ENCODE measurements at places on chromosomes 11 and 22.

- no peak for DNase-seq
Measured at GRCh38 chr11:2289350-2289749, 12.4 kb downstream of the C11orf21 start.

DNA sequence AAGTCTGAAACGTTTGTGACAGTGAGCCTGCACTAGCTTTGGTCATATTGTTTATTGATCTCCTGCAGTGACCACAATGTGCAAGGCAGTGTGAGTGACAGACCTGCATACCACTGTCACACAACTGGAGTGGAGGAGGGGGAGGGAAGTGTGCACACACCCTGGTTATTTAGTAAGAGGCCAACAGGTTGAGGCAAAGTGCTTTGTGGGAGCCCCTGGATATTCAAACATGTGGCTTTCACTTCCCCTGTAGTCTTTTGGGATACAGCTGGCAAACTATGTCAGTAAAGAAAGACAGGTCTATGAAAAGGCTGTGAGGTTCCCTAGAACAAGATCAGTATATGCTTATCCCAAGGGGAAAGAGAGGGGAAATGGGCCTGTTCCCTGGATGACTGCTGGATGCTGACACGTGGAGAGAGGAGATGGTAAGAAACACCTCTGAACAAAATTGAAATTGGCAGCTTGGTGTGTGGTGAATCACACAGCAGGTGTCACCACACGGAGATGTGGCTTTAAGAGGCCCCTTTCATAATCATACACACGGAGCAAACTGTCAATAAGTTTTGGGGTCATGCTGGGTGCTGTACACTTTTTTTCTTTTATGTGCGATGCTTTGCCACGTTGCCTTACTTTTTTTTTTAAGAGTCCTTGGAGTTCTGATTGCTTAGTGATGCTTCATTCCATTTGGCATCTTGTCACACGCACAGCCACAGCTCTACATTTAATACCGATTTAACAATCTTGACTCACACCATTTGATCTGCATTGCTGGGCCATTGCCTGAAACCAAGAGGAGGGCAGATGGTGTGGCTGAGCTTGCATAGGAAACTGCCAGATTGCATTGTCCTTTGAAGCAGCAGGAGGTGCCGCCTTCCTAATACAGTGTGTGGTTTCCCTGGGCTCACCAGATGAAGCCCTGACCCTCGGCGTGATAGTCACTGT is 11.3 kb downstream of the OSBP2 start:
- no peak for DNase-seq

DNA sequence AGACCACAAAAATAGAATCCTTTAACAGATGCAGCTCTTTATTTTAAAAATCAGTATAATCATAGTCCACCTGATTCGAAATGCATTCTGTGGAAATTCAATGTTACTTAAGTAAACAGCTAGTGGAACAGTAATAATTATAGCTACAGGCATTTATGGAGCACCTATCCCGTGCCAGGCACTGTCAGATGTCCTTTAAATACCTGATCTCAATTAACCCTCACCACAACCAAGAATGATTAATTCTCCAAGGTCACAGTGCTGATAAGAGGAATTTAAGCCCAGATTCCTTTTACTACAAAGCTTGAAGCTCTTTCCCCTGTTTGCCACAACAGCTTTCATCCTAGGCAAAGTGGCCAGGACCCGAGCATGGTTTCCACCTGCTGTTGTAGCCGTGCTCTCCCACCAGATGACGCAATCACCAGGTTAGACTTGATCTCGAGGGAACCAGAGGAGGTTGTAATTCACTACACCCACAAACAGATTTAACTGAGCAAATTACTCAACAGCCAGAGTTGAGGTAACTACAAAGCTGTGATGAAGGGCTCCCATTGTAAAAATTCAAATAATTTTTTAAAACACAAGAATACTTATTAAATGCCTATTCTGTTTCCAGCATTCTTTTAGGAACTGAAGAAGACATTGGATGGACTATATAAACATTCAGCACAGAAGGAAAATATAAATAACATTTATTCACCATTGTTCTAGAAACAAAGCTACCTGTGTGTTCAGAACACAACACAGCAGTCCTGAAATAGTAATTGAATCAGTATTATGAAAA is 10.3 kb downstream of the PRDM10 start:
- DNase-seq = peak; percentile 31

DNA sequence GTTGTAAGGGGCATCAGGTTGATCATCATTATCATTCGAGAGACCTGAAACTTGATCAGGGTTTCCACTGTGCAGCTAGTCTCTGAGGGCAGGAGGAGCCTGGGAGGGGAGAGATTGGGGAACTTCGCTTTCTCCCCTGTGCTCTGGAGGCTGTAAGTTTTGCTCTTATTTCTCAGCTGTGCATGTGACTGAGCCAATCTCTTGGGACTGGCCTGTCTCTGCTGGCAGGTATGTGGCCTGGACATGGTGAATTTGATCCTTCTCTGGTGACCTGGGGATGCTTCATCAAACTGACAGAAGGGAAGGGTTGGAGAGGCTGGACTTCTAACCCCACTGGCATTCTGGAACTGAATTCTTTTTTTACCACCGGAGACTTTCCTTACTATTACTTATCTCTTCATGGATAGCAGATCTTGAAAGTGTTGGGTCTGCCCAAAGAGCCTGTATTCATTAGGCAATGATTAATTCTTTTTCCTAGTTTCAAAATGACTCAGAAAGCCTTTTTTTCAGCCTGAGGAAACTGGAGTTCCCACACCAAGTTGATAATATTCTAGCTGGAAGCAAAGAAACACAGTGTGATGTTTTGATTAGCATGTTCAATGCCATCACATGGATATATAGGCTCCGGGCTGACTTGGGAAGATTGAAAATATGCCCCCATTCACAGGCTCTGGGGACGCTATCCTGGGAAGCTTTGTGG is 36.5 kb downstream of the TSPAN18 start:
- no peak for DNase-seq

DNA sequence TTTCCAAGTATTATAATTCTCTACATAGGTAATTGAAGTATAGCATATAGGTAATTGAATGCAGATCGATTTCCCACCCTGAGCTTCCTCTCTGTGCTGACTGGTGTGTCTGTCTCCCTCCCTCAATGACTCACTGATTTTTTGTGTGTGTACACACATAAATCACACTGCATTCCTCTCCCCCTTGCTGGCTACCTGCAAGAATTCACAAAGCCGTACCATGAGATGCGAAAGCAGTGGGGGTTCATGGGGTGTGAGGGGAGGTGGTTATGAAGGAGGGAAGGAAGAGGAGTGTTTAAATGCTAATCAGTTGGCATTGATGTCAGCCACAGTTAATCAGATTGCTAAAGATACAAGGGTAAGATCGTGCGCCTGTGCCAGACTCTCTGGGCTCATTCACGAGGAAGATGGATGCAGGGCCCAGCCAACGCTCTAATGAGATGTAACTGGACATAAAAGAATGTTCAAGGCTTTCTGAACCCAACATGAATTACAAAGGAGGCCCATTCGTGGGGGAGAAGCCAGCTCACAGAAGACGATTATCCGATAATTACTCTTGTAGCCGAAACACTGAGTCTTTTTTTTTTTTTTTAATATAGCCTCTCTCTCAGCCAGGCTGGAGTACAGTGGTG is 107.4 kb downstream of the SEZ6L start:
- DNase-seq = no peak

GRCh38 chr22:42670921-42671709 is 21.9 kb upstream of the CYB5R3 start:
- no peak for DNase-seq

DNA sequence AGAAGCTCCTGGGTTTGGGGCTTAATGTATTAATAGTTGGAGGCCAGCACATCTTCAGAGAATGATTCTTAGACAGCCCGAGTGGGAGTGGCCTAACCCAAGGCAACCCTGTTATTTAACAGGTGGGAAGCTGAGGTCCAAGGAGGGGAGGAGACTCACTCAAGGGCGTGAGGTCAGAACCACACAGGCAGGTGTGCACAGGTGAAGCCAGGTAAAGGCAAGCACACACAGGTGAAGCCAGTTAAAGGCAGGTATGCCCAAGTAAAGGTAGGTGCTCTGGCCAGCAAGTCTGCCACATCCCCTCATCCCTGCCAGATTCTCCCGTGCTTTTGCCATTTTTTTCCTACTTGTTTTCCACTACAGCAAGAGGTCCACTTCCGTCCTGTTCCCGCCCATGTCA is 2.9 kb upstream of the SHANK2 start:
- no peak for DNase-seq

DNA sequence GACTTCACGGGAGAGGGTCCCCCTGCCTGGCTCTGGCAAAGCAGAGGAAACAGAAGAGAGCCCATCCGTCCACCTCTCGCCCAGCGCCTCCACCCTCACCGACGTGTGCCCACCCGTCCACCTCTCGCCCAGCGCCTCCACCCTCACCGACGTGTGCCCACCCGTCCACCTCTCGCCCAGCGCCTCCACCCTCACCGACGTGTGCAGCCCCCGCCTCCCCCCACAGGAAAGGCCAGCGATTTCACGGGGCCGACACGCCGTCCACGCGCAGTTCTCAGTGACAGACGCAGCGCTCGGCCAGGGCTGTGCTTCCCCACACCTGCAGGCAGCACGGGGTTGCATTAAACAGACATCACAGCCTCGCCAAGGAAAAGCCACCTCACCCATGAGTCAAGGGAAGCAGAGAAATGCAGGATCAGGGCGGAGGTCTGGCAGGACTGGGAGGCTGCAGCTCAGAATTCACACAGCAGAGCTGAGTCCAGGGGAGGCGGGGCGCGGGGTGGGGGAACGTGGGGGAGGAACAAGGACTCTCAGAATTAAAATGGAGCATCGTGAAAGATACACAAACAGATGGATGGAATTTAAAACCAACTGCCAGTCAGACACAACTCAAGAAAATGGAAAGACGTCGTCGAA is 377.7 kb downstream of the BRD1 start:
- no peak for DNase-seq

DNA sequence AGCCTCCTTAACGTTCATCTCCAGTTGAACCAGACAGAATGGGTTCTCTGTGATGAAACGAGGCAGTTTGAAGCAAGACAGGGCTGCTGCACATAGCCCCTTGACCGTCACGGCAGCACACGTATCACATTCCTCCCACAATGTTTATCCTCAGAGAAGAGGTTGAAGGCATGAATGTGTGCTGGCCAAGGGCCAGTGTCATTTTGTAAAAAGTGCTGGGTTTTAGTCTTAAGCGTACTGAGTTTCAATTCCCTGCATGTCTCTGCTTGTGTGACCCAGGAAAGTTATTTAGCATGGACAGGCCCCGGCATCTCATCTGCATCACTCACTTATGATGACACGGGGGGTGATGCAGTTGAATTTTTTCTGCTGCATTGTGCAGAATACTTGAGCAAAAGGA is 31.6 kb downstream of the TTC12 start:
- no peak for DNase-seq

- no peak for DNase-seq
Measured at GRCh38 chr11:118917481-118918127, 8.1 kb downstream of the BCL9L start.

DNA sequence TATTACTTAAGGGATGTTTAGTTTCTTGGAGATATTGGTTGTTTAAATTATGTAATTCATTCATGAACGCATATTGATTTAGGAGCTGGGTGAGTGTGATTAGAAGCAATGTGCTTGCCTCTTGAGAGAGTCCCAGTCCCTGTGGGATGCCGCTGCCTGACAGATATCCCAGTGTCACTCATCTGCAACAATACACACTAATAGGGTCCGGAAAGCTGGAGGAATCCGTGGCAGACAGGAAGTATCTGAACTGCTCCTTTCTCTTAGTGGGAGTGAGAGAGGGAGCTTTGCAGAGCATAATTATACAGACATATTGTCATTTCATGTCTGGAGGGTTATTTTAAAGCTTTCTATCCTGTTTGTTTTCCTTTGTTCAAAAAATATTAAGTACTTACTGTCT is 17.4 kb downstream of the AMOTL1 start:
- no peak for DNase-seq

- DNase-seq = no peak
Measured at GRCh38 chr11:43903969-43904368, 23.3 kb downstream of the ALKBH3 start.

GRCh38 chr22:42561856-42562255 is 8.1 kb downstream of the SERHL2 start:
- DNase-seq = no peak

- peak; percentile 20 for DNase-seq
Measured at GRCh38 chr11:6418557-6419008, 311 bp downstream of the APBB1 start.

- no peak for DNase-seq
Measured at GRCh38 chr11:115389790-115390189, 114.4 kb downstream of the CADM1 start.

- DNase-seq = no peak
Measured at GRCh38 chr11:27241311-27242122, 121.5 kb downstream of the CCDC34 start.

DNA sequence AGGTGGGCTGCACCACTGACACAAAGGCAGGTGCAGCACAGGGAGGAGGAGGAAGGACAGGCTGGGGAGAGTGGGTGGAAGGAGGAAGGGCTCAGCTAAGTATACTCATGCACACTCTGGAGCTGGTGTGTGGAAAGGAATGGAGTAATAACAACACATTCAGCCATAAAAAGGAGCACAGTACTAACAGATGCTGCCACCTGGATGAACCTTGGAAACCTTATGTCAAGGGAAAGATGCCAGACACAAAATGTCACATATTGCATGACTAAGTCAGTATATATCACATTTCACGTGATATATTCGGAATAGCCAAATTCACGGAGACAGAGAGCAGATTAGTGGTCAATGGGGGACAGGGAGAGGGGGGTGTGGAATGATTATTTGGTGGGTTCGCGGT is 389.6 kb upstream of the SYN3 start:
- no peak for DNase-seq

DNA sequence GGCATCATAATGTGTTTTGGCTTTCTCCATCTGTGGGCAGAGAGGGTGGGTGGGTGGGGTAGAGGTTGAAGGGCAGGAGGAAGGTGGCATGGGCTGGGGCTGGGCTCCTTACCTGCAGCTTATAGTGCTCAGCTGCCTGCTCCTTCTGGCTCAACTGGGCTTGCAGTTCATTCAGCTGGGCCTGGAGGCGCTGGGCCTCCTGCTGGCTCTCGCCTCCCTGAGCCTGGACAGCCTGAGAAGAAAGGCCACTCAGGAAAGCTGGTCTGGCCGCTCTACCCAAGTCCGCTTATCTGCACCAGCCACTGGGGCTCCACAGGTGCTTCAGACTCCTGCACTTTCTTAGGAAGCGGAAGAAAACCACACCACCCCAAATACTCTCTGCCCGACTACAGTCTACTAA is 10.4 kb downstream of the IL18BP start:
- DNase-seq = no peak

Measured in endothelial cell (in vitro differentiated cells).